ENCODE measurements at places on chromosomes 6 and 20.

- peak; percentile 57 for DNase-seq
These were observed 100.7 kb downstream of the NOL4L start for GRCh38 chr20:32484225-32484957.

DNA sequence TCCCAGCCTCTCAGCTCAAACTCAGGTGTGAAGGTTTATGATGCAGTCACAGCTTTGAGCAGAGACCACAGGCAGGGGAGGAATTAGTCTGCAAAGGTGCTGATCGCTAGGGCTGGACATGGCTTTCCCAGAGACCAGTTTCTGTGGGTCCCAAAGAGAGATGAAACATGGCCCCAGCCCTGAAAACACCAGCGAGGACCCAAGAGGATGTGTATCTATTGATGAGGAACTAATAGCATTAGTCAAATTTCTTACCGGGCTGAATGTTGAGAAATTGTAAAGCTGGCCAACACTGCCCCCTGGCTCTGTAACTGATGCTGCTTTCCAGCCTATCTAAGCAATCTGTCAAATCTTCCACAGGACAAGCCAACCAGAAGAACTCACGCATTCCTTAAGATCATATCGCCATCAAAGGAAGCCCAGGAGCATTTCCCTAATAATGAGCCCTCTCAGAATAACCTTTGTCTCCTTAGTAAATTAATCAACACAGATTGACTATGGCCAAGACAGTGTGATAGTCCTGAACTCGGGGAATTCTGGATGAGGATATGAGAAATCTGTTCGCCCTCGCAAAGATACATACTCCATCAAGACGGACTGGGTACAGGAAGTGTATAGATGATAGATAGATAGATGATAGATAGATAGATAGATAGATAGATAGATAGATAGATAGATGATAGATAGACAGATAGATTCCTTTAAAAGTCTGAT is 7.8 kb upstream of the ACSS1 start:
- peak; percentile 57 for DNase-seq

- no peak for DNase-seq
These were observed 19.7 kb upstream of the OGFRL1 start for GRCh38 chr6:71268735-71269437.

- DNase-seq: peak; percentile 30
These were observed 187.4 kb upstream of the PROKR2 start for GRCh38 chr20:5504061-5504739.

- peak; percentile 55 for DNase-seq
These were observed 5.5 kb downstream of the PTGIS start for GRCh38 chr20:49562311-49563014.

DNA sequence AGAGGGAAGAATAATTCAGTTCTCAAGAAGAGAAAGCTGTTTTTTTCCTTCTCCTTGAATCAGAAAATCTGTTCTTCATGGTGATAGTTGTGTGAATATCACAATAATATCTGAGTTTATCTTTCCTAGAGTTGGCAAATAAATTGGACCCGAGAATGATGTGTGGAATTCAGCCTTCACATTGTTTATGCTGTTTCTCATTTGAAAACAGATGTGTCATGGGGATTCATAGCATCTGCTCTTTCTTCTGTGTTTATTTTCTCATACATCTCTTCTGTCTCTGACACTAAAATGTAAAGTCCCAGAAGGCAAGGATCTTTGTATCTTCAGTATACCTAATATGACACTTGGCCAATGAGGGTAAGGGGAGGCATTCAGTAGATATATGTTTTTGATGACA is 103.6 kb upstream of the SGK1 start:
- no peak for DNase-seq

GRCh38 chr20:23361119-23361475 is 885 bp upstream of the GZF1 start:
- DNase-seq: no peak

- no peak for DNase-seq
These were observed 600.3 kb downstream of the CDH26 start for GRCh38 chr20:60558486-60558885.

DNA sequence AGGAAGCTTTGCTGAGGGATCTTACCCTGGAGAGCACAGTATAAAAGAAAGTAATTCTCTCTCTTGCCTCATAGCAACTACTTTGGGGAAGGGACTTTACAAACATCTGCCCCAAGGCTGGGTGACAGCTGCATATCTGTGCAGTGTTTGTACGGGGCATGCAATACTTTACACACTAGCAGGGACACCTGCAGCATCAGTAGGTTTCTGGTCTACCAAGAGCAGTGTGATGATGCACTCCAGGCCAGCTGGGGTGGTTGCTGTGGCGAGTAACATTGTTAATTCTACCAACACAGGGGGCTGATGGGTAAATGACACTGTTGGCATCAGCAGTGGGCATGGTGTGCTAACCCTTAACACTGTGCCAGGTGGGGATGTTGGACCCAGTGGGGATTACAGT is 48.0 kb downstream of the ADTRP start:
- DNase-seq: no peak

GRCh38 chr6:119346936-119347335 is 2.6 kb downstream of the MAN1A1 start:
- DNase-seq: no peak

GRCh38 chr6:72031471-72031870 is 145.1 kb downstream of the RIMS1 start:
- DNase-seq: no peak

GRCh38 chr6:138528137-138528536 is 28.8 kb upstream of the NHSL1 start:
- DNase-seq: no peak

GRCh38 chr20:32050851-32051556 is 1.0 kb upstream of the HCK start:
- peak; percentile 55 for DNase-seq

GRCh38 chr6:161134550-161135298 is 139.1 kb downstream of the AGPAT4 start:
- DNase-seq: no peak

GRCh38 chr20:50153500-50154377 is at the start of gene PEDS1:
PEDS1 (minus strand) TSS chr20:50153723; CDS start chr20:50153637, 86 bp downstream.
- DNase-seq: peak; percentile 88

GRCh38 chr20:11120431-11120830 is 446.6 kb upstream of the JAG1 start:
- no peak for DNase-seq

DNA sequence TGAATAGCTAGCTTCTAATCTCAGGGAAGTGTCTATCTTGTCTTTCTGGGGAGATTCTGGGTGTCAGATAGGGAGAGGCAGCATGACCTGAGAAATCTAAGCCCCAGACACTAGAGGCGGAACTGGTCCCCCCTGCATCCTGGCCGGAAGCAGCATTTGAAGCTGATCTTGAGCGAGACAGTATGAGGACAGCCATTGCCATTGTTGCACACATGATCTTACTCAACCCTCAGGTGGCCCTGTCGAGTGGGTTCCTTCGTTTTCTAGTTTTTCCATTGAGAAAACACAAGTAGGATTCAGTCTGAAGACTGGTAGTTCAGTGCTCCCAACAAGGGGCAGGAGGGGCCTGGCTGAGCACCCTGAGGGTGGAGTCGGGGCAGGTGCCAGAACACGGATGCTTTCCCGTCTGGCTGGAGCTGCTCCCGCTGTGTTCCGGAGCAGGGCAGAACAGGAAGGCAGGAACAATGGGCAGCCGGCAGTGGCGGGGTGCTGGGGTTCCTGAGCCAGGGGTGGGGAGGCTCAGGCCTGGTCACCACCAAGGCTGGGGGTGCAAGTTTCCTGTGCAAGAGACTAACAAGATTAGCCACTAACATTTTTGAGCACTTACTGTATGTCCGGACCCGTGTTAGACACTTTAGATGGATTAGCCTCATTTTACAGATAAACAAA is 7.9 kb upstream of the SDCBP2 start:
- DNase-seq: no peak

DNA sequence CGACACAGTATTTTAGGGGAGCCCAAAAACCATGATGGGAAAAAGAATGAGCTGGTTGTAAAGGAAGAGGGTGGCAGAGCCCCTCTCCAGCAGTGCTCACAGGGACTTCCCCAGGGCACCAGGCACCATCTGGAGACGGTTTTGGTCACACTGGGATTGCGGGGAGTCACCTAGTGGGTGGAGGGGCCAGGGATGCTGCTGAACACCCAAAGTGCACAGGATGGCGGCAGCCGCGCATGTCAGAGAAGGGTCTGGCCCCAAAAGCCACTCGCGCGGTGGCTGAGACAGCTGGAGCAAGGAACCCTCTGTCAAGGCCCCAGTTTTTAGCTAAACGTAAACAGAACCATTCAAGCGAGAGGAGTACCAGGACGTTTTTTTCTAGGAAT is 10.8 kb downstream of the CTSZ start:
- no peak for DNase-seq

DNA sequence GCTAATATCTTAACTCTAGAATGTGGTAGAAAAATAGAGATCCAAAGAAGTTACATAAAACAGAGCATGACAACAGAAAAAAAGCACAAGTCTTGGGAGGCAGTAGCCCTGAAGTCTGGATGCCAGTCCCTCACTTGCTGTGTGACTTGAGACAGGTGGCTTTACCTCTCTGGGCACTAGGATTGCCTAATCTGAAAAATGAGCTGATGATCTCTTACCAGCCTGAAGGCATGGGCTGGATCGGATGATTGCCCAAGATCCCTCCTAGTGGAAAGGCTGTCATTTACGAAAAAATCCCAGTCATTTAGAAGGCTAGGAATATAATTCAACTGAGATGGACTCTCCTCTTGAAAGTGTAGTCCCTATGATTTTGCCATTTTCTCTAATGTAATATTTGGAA is 10.9 kb upstream of the GCM1 start:
- no peak for DNase-seq

- DNase-seq: peak; percentile 56
These were observed at the start of gene PRICKLE4 for GRCh38 chr6:41780551-41781365. PRICKLE4 (plus strand) TSS chr6:41780782; CDS start chr6:41783474, 2,692 bp downstream.

DNA sequence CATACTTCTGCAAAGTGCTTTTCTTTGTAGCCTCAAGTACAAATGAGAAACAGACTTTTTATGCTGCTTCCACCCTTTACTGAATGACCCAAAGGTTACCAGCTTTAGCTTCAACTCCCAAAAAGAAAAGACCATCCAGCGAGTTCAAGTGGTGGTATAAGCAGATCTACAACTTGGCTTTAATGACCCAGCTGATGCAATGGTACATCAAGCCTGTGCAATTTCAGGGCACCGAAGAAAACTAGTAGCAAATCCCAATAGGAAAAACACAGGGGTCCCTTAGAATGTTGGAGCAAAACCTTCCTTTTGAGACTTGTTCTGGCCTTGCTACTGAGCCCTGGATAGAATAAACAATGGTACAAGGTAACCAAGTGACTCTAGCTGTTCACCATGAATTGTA is 33.8 kb downstream of the STX7 start:
- DNase-seq: no peak

GRCh38 chr6:75855052-75855451 is 106.0 kb downstream of the MYO6 start:
- DNase-seq: peak; percentile 23

DNA sequence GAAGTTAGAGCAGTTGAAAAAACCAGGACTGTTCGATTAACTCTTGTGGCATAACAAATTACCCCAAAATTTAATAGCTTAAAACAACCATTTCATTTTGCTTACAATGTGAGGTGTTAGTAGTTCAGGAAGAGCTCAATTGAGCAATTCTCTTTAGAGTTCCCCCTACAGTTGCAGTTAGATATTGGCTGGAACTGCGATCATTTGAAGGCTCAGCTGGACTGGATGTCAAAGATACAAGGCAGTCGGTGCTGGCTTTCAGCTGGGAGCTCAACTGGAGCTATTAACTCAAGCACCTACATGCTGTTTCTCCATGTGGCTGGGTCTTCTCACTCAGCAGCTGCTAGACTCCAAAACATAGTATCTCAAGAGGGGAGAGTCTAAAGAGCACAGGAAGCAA is 96.0 kb upstream of the LOC128125822 start:
- no peak for DNase-seq

- DNase-seq: no peak
These were observed 43.6 kb downstream of the NTSR1 start for GRCh38 chr20:62752181-62752670.

Data from WTC11 (cell line).